Right atrium auricular region (tissue), 2 donors: ENCODE measurements at places on chromosomes 12 and 14. TPM values are rescaled to one million over a fixed set of nuclear protein-coding genes. Genes with fewer than 3 reads are reported as not detected.

- no peak for DNase-seq
Observed at GRCh38 chr12:501722-502447, 42.1 kb downstream of the B4GALNT3 start.

DNA sequence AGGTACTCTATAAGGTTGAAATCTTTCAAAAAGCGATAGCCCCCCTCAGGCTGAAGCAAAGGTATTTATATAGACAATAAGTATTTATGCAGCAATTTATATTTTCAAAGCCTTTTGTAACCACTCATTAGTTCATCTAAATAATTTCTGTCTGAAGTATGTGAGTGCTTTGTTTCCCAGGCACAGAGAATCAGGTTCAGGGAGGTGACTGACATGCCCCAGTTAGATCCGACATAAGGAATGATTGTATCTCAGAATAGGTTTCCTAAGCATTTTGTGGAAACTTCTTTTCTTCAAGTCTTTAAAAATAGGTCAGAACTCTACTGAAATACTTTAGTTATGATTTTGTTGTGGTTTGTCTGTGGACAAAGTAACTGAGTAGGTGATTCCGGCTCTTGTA is 283.4 kb upstream of the G2E3 start:
- DNase-seq, result no peak

- DNase-seq, result no peak
Observed at GRCh38 chr12:104722601-104723534, 235.2 kb downstream of the SLC41A2 start.

DNA sequence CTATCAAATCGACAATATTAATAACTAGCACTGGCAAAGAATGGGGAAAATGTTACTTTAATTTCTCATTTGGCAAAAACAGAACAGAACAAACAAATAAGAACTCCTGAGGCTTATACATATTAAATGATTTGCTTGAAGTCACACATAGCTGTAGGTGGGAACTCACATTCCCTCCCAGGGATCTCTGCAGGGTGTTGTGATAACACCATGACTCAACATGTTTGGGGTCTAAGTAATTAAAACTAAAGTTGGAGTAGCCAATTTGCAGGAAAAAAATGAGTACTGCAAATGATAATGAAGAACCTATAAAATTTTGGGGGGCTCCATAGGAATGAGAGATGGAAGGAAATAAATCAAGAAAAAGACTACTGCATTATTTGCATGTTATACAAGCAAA is 27.5 kb downstream of the UNC79 start:
- no peak for DNase-seq

- no peak for DNase-seq
Observed at GRCh38 chr14:100406505-100407131, 83.5 kb downstream of the SLC25A47 start.

DNA sequence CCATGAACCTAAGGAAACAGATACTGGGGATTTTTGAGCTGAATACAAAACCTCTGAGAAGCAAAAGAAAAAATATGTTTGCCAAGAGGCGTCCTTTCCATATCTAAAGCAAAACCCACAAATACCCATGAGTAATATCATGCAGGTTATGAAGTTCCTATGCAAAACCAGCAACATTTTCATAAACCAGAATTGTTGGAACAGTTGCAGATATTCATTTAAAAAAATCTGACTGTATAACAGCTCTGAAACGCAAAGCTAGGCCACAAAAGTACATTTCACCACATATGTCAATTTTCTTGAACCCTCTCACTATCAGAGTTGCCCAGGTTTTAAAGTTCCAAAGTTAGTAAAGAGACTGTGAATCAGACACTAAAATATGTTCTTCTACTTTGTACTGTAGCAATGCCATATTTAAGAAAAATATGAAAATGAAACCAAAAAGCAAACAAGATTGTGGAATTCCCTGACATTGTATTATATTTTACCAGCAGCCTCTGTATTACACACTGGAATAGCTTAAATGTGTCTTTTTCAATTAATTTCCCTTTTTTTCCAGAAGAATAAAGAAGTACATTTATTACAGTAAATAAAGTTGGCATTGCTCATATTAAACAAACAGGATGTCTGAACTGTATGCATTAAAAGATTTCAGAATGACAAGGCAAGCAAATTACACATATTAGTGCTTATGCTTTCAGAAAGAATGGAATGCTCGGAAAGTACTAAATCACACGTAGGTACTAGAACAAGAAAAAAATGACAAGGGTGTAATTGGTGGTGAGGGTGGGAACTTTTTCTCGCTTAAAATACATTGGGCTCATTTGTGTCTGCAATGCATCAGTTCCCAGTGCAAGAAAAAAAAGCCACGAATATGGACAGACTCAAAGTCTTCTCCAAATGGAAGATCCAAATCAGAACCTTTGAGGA is 33.6 kb upstream of the HIF1A start:
- DNase-seq, result no peak

- DNase-seq, result no peak
Observed at GRCh38 chr14:53180272-53181221, 27.4 kb upstream of the DDHD1 start.

DNA sequence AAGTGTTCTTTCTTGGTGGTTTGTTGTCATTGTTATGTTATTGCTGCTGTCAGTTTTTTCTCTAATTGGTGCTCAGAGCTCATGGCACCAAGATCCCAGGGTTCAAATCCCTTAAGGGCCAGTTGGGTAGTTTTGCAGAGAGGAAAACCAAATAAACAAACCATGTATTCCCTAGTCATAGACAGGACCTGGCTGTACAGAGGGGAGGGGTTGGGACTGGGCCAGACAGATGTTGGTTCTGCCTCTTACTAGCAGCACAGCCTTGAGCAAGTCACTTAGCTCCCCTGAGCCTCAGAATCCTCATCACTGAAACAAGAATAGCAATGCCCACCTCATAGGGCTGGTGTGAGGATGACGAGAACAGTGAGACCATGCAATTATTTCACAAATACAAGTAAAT is 53.4 kb downstream of the LTBP2 start:
- no peak for DNase-seq

DNA sequence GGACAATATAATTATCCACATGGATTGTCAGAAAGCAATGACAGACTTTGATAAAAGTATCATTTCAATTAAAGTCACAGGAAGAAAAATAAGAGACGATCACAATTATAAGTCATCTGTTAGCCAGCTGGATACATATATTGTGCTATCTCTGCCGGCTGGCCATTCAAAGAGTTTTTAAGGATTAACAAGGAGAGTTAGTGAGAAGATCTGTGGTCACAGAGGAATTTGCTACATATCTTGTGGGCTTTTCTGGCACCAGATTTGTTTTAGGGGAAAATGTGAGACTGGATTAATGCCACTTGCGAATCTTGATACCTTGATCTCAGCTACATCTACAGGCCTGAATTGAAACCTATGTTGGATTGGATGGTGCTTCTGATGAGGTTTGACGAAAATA is 90.9 kb upstream of the MANSC4 start:
- DNase-seq, result no peak

GRCh38 chr12:29346769-29347421 is 34.1 kb downstream of the ERGIC2 start:
- no peak for DNase-seq

DNA sequence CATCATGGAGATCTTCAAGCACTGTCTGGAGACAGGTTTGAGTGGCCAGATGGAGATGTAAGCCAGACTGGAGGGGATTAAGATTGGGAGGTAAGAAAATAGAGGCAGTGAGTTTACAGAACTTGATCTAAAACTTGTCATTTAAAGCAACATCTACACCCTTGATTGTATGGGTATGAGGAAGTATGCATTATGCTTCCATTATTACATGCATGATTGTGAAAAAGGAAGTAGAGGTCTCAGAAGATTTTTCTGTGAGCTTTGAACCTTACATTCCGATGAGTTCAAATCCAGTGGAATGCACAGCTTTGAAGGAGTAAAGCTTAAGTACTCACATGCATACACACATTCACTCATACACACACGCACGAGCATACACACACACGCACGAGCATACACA is 550.8 kb downstream of the MED13L start:
- DNase-seq, result no peak

DNA sequence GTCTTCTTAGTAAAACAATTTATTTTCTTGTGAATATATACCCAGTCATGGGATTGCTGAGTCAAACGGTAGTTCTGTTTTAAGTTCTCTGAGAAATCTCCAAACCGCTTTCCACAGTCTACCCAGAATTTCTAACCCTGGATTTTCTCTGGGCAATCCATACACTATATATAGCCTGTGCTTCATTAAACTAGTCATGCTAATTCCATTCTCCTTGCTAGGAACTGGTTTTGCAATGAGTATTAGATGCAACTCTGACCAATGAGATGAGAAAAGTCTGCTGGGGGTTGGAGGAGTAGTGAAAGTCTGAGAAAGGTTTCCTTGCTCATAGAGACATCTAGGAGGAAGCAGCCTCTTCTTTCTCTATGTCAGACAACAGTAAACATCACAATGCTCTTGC is 196.1 kb upstream of the CDKN3 start:
- DNase-seq, result no peak

- DNase-seq, result no peak
Observed at GRCh38 chr14:87002776-87003175, 990.2 kb downstream of the GALC start.

DNA sequence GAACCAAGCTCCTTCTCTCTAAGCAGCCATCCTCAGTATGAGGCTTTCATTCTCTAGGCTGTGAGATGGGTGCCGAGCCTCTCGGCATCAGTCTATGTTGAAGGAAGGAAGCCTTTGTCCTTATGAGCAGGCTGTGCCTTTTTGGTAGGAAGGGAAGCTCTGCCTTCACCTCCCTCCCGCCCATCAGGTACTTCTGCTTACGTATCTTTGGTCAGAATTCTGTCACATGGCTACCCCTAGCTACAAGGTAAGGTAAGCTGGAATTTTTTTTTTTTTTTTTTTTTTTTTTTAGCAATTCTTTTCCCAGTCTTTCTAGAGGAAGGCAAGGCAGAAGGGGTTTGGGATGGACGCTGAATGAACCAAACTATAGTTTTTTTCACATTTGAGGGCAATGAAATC is 16.9 kb downstream of the BATF start:
- no peak for DNase-seq

DNA sequence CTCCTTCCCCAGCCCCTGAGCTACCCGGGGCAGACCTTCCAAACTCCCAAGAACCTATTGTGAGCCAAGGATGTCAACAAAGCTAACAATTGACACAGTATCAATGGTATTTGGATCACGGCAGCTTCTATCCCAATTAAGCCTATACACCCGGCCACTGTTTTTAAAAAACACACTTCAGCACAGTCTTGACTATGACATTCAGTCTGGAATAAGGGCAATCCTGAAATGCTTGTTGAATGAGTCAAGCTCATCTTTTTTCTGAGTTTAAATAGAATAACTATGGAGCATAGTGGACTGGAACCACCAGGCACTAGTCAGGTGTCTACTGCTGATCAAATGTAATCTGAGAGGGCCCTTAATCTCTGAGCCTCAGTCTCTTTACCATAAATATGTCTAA is 5.7 kb downstream of the DENND5B start:
- no peak for DNase-seq

- no peak for DNase-seq
Observed at GRCh38 chr12:12954356-12954755, 2.4 kb upstream of the GPRC5D start.

DNA sequence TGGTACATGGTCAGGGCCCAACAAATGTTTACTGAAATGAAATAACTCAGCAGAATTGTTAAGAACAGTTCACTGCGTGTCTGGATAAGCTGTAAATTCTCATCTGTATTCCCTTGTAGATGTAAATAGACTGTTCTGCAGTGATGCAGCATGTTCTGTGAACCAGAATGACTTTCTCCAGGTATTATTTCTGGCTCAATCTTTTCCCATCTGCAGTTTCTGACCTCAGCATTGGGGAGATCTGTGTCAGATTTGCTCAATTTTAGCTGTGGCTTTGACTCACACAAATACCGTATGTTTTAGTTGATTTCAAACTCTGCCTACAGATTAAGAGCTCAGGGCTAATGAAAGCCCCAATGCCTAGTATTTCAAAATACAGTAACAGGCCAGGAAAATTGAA is 49.2 kb upstream of the DICER1 start:
- no peak for DNase-seq

DNA sequence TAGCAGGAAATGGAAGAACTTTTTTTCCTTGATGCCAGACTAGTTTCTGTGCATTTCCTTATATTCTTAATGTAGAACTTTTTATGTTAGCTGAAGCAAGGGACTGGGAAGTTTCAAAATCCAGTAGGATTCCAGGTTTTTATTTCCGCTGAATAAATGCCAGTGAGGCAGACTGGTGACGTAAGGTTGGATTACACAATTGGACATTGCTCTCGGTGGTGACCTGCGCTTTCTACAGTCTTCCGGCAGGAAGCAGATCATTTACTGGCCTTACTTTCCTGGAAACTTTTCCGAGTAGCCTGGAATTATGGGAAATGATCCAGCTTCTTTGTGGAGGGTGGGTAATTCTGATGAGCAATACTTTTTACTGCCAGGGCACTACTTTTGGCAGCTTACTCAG is 3.6 kb downstream of the IFT43 start:
- DNase-seq, result peak; percentile 85

DNA sequence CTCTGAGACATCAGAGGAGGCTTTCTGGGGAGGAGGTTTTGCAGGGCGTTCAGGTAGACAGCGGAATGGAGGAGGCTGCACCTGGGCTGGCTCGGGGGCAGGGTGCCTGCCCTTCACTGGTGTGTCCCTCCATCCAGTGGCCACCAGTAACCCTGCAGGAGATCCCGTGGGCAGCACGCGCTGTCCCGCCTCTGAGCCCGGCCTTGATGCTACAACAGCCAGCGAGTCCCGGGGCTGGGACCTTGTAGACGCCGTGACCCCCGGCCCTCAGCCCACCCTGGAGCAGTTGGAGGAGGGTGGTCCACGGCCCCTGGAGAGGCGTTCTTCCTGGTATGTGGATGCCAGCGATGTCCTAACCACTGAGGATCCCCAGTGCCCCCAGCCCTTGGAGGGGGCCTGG is 10.0 kb upstream of the ADSS1 start:
- no peak for DNase-seq

- DNase-seq, result no peak
Observed at GRCh38 chr14:69938751-69939150, 59.5 kb downstream of the SMOC1 start.

Gene BCL2L2
- total RNA-seq, result 26.8 TPM

Gene FBXO34
- total RNA-seq, result 26.0 TPM

Gene TBX3
- total RNA-seq, result 16.1 TPM

Gene SELPLG
- total RNA-seq, result 7.7 TPM

Gene A2M
- 683 TPM for total RNA-seq

Gene GALNT9
- 10.8 TPM for total RNA-seq

Gene PCK2
- 10.7 TPM for total RNA-seq

Gene LTBP2
- total RNA-seq, result 32.1 TPM

Gene TMCC3
- 4.7 TPM for total RNA-seq
